Midbrain (tissue), 1 donor: ENCODE measurements at places on chromosomes 7 and 10.

GRCh38 chr7:19069842-19070241 is 47.6 kb downstream of the TWIST1 start:
- no peak for DNase-seq

GRCh38 chr7:113460067-113460466 is 341.7 kb upstream of the SMIM30 start:
- no peak for DNase-seq

DNA sequence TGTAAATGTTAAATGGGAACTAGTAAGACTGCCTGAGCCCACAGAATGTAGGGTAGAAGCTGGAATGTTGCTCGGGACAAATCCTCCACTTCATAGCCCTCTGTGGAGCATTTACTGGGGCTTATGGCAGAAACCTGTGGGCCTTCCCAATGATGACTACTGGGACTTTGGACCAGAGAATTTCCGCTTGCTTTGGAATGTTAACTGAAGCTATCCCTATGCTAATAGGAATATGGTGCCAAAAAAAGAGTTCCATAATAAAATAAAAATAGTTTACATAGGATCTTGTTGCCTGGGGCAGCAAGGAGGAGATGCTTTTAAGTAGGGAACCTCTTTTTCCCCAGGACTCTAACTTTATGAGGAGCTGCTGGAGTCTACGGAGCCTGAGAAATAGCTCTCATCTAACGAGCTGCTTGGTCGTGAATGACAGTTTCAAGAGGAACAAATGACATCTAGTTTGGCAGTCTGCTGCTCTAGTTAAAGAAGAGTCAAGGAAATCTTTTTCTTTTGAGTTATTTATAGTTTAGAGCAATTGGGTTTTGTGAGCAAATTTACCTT is 5.7 kb upstream of the DYNC2I1 start:
- no peak for DNase-seq

GRCh38 chr7:40586197-40586596 is 451.4 kb downstream of the SUGCT start:
- DNase-seq, result no peak

DNA sequence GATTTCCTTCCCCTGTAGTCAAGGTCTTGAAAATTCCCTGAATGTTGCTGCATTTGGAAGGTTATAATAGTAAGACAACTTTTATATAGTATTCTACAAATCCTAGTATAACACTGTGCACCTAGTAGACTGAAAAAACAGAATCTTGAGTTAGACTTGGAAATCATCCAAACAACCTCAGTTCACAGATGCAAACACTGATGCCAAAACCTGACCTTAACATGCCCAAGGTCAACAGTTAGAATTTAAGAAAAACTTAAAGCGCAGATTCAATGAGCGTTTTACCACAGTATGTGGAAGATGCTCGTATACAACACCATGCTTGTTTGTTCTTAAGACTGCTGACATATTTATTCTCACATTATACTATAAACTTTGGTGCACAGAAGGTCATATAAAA is 3.0 kb downstream of the PIP4K2A start:
- peak; percentile 30 for DNase-seq

DNA sequence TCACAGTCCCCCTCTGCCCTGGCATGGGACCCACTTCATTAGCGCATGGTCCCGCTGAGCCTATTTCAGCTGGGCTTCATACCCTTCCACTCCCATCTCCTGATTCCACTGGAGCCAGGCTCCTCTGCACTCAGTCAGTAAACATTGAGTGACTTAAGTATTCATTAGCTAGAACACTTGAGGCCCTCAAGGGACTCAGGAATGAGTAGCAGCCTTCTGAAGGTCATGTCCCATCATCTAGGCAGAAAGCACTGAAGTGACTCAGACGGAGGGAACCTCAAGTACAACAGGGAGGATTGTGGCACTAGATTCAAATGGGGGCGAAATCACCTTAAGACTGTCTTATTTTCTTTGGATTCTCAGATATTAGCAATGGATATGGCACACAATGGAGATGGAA is 186.6 kb upstream of the INHBA start:
- DNase-seq, result no peak

DNA sequence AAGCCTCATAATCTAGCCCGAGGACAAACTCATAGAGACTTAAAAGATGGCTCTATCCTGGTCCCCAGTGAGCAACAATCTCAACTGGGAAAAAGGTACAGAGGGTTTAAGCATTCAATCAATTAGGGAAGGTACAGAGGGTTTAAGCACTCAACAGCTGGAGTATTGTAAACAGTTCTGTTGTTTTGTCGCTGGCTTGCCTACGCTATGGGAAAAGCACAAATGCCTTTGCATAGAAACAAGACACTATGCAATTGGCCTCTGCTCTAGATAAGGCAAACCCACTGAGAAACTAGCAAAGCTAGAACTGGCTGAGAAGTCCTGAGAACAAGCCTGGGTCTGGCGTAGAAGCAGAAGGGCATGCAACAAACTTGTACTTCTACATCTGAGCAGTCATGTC is 69.3 kb downstream of the GFRA1 start:
- no peak for DNase-seq

- no peak for DNase-seq
Measured at GRCh38 chr7:46202379-46202778, 281.3 kb upstream of the IGFBP3 start.

GRCh38 chr10:101828766-101829551 is 10.7 kb upstream of the OGA start:
- DNase-seq, result no peak

DNA sequence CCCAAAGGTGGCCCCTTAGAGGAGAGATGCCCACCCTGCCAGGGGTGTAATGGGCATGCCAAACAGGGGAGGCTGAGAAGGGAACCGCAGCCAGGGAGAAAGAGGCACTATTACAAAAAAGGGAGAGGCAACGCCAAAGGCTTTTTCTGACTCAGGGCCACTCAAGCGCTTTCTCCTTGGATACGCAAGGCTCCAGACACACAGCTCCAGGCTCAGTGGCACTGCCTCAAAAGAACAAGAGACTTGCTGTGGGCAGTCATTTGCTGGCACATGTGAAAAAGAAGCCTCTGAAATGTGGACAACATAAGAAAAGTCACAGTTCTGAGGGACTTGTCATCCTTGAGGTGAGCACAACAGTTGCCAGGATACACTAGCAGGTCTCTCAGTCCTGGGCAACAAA is 128.4 kb downstream of the DGKI start:
- no peak for DNase-seq

GRCh38 chr10:68861253-68861652 is 33.9 kb downstream of the STOX1 start:
- no peak for DNase-seq

GRCh38 chr7:24825931-24826661 is 68.8 kb upstream of the GSDME start:
- no peak for DNase-seq

DNA sequence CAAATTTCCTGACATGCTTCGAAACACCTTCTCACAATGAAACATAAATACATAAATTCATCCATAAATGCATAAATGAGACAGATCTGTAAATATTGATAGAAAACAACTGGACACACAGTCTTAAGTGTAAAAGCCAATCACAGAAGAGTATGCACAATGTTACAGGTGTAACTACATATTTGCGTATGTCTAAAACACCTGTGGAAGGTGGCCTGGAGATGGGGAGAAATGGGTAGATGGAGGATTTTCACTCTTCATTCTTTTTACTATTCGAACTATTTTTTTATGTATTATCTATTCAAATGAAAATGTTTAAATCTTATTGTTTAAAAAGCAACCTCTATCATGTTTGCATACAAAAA is 860 bp downstream of the IQUB start:
- DNase-seq, result no peak

DNA sequence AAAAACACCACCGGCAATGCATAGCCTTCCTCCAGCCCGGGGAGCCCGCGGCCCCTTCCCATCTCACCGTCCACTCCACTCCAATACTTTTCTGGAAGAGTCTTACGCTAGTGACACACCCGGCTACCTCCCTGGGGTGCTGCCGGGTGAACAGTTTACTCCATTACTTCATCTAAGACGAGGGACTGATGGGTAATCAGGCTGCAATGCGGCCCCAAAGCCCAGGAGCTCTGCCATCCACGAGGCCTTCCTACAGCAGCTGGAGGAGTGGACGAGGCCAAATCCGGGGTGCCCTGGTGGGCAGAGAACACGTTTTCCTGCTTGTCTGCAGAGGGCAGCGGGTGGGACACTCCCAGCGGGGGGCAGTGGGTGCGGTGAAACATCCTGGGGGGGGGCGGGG is 356.2 kb upstream of the SHH start:
- DNase-seq, result no peak

DNA sequence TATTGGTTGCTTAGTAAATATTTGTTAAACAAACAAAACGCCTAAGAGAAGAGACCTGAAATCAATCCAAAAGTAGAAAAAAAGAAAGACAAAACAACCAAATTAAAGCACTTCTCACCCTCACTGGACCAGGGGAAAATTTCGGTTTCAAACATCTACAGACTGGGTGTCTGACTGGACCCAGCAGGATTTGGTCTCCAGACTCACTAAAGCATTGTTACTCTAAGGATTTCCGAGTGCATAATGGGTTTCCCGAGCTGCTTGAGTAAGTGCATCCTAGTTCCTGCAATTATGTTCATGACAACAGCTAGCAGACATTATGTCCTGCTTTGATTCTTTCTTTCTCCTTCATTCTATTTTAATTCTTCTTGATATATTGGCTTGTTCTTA is 51.8 kb upstream of the FAM3C start:
- no peak for DNase-seq

GRCh38 chr7:115552766-115553165 is 477.8 kb downstream of the TFEC start:
- no peak for DNase-seq

GRCh38 chr7:130559184-130559583 is 67.3 kb downstream of the MEST start:
- no peak for DNase-seq

GRCh38 chr7:40746841-40747556 is 612.2 kb downstream of the SUGCT start:
- DNase-seq, result no peak
